ENCODE measurements at places on chromosomes 11 and 22. TPM values are rescaled to one million over a fixed set of nuclear protein-coding genes. Genes with fewer than 3 reads are reported as not detected.

OR4D9 gene
- not detected for polyA plus RNA-seq

NCAM1 gene
- polyA plus RNA-seq, result 334 TPM

ART5 gene
- polyA plus RNA-seq, result not detected

PHF21A gene
- polyA plus RNA-seq, result 5.3 TPM

A4GALT gene
- not detected for polyA plus RNA-seq

DCDC1 gene
- polyA plus RNA-seq, result 0.04 TPM

Measured in Purkinje cell (primary cell).